ENCODE measurements at places on chromosomes 1 and 21.

DNA sequence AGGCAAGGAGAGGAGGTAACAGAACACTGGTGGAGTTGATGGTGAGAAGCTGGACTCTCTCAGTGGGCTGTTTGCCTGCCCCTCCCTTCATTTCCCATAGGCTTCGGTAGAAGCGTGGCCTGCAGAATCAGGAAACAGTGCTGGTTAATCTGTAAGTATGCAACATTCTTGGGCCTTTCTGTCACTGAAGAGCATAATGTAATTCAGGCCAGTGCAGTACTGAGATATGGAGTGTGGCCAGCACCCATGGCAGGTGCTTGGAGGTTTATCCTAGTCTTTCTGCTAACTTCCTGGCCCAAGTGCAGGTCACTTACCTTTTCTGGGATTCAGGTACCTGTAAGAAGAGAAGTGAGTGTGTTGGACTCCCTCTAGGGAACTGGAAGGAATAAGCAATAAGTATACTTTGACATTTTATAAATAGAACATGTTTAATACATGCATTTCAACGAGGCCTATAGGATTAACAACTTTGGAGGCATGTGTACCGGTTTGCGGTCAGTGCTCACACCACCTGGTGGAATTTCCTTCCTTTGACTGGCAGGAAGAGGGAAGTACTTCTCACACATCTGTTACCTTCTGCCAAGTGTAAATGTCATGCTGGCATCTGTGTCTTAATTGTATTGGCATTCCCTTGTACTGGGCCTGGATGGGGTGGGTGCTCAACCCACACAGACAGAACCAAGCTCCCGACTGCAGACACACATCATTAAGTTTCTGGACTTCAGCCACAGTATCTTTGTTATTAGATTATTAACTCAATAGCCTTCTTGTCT lies 105.5 kb downstream of the KIF26B start:
- DNase-seq = no peak

GRCh38 chr21:45261093-45261492 lies 26.6 kb downstream of the POFUT2 start:
- no peak for DNase-seq

DNA sequence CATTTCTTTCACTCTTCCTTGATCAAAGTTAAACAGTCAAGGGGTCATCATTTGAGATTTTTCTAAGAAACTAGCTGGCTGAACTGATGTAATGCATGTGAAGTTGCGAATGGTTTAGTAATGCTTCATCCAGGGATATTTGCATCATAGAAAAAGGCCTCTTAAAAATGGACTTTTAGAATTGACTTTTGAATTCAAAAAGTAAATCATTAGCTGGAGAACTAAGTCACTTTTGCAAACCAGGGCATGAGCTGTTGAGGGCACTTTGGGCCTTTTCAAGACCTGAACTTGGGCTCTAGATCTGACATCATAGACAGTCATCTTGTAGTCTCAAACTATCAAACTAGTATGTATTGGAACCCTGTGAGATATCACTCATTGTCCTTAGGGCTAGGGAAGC lies 85.0 kb downstream of the GRIK1 start:
- DNase-seq = no peak

GRCh38 chr21:33019885-33020557 lies 5.7 kb upstream of the OLIG2 start:
- no peak for DNase-seq

- DNase-seq = no peak
Observed at GRCh38 chr1:975365-975764, 6.5 kb downstream of the PERM1 start.

DNA sequence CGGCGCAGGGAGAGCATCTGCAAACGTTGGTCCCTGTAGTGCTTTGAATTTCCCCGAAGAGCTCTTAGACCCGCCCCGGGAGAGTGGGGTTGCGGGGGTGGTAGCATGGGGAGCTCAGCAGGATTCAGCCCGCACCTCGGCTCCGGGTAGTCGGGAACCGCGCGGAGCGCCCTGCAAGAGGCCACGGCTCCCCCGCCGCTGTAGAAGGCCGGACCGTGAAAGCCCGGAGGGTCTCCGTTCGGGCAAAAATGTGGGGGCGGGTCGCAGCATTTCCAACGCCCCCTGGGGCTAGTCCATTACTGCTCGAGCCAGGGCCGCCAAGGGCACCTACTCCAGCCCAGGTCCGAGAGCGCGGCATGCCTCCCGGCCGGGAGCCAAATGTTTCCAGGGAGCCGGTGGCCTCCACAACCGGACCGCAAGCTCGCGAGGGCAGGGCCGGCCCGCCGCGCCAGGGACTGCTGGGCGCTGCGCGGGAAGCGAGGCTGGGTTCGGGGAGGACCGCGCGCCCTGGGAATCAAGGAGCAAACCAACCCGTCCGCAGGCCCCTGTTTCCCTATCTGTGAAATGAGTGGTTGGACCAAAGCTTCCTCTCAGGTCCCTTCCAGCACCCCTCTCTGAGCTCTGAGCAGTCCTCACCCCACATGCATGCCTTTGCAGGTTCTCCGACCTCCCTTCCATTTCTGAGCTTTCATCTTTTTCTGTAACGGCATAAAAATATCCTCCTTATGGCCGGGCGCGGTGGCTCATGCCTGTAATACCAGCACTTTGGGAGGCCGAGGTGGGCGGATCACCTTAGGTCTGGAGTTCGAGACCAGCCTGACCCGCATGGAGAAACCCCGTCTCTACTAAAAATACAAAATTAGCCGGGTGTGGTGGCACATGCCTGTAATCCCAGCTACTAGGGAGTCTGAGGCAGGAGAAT lies 775 bp upstream of the TMEM63A start:
- peak; percentile 27 for DNase-seq

All from stimulated activated CD4-positive, alpha-beta T cell treated with anti-CD3 and anti-CD28 coated beads, Interleukin-1b, Interleukin-23, amount 100 ng/mL, for 24 hours (primary cell).